ENCODE measurements at places on chromosomes 5 and 9.

DNA sequence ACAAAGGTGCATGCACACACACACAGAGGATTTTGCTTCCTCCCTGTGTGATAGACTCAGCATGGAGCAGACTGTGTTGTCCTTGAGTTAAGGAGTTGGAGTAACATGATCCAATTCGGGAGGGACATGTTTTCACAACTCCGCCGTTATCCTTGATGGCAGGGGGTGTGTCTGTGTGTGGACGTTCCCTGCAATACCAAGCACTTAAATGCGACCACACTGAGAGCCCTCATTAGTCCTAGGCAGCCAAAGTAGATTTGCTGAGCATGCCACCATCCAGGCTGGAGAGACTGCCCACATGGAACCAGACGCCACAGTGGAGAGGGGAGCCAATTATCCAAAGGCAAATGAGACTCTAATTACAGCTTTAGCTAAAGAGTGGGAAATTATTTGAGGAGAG lies 140.1 kb downstream of the DOCK2 start:
- DNase-seq = no peak

DNA sequence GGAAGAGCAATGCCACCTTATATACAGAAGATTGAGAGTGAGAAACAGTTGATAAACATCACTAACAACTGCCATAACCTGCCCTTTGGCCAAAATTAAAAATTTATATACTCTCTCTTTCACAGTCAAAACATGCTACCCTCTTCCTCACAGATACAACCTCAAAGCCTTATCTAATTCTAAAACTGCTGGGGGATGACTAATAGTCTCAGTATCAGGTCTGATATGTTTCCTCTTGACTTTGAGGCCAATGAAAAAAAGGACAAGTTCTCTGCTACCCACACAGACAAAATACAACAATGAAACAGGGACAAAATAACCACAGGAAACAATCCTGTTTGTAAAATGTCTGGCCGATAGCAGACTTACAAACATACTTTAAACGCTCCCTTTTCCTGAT lies 485.6 kb upstream of the NUDT12 start:
- DNase-seq = no peak

- DNase-seq = no peak
Measured at GRCh38 chr9:113436728-113437515, 26.4 kb downstream of the C9orf43 start.

- DNase-seq = no peak
Measured at GRCh38 chr5:109529987-109530386, 120.2 kb upstream of the PJA2 start.

GRCh38 chr9:23492126-23493002 lies 333.7 kb downstream of the ELAVL2 start:
- no peak for DNase-seq

GRCh38 chr9:12414514-12414913 lies 278.7 kb upstream of the TYRP1 start:
- no peak for DNase-seq

DNA sequence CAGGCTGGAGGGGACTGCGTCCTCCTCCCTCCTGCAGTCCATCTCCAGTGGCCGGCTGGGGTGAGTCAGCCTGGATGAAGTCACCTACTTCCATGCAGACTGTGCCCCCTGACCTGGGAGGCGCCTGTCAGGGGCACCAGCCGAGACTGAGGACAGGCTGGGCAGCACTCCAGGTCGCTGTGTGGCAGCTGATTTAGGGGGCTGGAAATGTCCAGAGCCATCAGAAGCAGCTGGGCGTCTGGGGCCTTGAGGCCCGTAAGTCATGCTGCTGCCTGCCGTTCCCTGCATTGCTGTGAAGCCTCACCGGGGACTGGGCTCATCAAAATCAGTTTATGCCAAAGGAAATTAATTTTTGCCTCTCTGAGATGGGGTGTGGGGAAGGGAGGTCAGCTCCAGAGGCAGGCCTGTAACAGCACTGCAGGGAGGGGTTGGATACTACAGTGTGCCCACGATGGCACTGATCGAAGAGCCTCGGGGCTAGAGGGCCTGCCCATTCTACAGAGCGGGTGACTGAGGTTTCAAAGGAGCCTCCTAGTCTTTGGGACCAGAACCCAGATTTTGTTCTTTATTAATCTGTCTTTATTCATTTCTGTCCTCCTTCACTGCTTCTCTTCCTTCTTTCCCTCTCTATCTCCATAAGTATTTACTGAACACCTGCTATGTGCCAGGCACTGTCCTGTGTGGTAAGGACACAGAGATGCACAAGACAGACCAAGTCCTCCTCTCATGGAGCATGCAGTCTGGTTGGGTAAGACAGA lies 70.4 kb upstream of the PSD2 start:
- DNase-seq = no peak

- DNase-seq = no peak
Measured at GRCh38 chr5:128469912-128470311, 68.1 kb downstream of the FBN2 start.

DNA sequence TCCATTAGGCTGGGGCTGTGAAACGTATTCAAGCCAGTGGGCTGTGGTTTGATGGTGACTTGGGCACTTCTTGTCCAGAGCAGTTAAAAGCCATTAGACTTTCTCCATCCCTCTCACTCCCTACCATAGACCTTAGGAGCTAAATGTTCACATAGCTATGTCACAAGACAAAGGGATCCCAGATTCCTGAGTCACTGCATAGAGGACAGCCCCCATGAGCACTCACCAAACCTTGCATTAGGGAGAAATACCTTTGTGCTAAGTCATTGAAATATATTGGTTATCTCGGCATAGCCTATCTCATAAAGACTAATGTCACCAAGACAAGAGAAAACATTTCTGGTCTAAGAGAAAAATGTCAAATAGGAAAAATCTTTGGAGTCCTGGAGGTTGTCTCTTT lies 104.3 kb downstream of the TRPM6 start:
- DNase-seq = no peak

GRCh38 chr5:59246882-59247281 lies 646.6 kb downstream of the PDE4D start:
- no peak for DNase-seq

DNA sequence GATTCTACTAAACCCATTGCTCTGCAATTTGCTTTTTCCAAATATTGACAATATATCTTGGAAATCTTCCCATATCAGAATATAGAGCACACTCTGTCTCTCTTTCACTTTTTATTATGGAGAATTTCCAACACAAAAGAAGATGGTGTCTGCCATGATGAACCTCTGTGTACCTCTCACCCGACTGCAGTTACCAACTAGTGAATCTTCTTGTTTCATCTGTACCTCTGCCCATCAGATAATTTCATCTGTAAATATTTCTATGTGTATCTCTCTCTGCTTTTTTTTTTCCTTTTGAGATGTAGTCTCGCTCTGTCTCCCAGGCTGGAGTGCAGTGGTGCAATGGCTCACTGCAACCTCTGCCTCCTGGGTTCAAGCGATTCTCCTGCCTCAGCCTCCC lies 62.8 kb downstream of the NTNG2 start:
- DNase-seq = no peak

- DNase-seq = peak; percentile 86
Measured at GRCh38 chr9:87909310-87910041, 8.3 kb upstream of the SPATA31C1 start.

DNA sequence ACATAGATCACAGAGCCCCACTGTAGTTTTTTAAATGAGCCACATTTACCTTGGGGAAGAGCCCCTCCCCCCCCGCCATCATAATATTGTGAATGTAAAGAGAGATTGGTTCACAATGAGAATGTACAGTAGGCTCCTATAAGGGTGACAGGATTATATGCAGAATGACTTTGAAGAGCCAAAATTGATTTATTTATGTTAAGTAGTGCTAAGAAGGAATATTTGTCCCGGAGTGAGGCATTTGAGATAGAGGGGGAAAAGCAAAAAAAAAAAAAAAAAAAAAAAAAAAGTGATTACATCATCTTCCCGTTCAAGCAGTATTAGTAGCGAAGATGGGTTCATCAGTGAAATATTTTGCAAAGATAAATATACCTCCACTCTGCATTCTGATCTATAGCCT lies 73.9 kb downstream of the PIK3R1 start:
- no peak for DNase-seq

- DNase-seq = no peak
Measured at GRCh38 chr9:21591221-21592062, 109.3 kb upstream of the IFNE start.

DNA sequence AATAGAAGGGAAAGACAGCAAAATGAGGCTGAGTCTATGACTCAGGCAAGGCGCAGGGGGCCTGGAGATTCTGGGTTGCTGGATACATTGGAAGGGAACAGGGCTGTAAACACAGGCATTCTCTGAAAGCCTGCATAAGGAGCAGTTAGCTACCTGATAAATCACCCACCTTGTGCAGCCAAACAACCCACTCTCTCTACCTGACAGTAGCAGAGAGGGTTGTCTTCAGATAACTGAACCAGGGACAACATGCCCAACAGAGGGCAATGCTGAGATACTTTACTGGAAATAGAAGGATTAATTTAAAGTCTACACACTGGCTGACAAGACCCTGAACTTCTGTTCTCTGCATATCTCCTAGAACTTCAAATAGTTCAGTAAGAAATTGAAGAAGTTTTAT lies 161.6 kb downstream of the KCTD16 start:
- DNase-seq = no peak

DNA sequence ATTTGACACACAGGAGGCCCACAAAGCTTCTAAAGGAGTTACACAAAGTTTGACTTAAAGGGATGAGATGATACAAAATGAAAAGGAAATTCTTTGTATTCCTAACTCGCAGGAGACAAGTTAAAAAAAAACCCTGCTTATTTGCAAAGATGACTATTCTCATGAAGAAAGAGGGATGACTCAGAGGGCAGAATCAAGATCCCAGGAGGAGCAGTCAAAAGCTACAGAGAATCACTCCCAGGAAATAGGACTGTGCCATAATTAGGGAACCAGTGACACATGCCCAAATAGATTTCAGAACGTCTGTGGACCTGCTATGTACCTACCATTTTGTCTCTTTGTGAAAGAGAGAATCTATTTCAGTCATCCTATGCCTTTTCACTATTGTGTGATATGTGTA lies 103.5 kb upstream of the ARRDC3 start:
- no peak for DNase-seq

DNA sequence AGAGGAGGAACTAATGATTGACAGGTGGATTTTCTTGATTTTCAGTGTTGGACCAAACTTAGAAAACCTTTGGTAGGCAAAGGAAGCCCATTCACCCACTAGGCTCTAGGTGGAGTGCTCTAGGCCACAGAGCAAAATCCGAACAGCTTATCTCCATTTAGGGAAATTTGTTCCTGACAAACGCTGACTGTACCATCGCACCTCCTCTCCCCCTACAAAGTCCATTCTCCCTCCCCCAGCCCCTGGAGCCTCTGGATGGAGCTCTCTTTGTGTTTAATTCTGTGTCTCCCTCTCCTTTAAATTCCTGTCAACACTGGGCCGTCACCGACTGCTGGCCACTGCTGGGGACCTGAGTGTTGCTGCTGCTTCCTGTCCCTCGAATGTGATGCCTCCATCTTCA lies 350.1 kb upstream of the IRX2 start:
- DNase-seq = no peak

DNA sequence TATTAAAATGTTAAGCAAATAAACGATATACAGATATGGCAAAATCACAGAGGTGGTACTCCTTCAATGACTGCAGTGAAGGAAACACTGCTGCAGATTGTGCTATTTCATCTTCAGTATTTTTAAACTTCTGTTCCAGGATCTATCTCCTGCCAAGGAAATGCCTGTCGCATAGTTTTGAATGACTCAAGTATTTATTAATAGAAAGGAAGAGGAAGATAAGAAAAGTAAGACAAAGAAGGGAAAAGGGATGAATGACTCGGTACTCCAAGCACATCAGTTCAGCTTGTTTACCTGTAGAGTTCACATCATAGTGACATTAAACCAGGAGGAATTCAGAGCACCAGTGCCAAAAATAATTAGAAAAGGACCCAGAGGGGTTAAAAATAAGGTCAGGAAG lies 5.1 kb upstream of the GPX8 start:
- no peak for DNase-seq

DNA sequence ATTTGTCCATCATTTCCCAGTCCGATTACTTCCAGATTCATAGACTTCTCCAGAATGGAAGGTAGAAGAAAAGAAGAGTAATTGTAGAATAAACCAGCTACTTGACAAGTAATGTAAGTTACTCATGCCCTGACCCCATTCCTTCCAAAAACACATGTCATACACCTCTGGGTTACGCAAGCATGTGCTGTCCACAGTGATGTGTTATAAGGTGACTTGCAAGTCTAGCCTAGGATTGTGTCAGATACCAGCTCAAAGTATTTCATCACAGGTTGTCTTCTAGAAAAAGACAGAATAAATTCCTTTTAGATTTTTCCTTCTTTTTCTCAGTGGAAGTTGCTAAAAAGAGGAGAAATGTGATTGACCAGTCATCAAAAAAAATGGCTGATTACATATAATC lies 8.0 kb upstream of the TLR4 start:
- no peak for DNase-seq

GRCh38 chr9:107587191-107587963 lies 97.8 kb upstream of the KLF4 start:
- DNase-seq = peak; percentile 91

- no peak for DNase-seq
Measured at GRCh38 chr5:127924606-127925005, 159.0 kb upstream of the SLC12A2 start.

DNA sequence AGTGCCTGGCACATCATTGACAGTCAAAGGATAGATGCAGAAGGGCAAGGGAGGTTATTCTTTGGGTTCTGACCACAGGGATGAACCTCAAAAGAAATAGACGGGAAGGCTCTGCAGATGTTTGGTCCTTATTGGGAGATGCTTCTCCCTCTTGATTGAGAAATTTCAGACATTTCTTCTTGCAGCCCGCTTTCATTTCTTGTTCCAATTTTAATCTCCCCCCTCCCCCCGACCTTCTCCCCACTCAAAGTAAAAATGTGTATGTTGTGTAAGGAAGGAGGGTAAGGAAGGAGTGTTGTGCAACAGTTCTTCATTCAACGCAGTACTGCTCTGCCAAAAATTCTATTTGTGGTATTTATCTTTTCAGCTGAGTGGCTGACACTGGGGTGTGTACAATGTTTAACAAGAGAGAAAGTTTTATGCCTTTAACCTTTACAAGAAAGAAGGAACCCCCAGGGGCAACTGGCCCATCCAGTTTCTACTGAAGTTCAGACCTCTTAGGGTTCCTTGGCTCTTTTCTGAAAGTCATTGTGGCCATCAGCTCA lies 46.3 kb upstream of the TNFSF15 start:
- DNase-seq = no peak

- DNase-seq = peak; percentile 72
Measured at GRCh38 chr9:136950656-136951276, 1.3 kb upstream of the LCN12 start.

- no peak for DNase-seq
Measured at GRCh38 chr5:103607346-103607745, 44.8 kb upstream of the NUDT12 start.

DNA sequence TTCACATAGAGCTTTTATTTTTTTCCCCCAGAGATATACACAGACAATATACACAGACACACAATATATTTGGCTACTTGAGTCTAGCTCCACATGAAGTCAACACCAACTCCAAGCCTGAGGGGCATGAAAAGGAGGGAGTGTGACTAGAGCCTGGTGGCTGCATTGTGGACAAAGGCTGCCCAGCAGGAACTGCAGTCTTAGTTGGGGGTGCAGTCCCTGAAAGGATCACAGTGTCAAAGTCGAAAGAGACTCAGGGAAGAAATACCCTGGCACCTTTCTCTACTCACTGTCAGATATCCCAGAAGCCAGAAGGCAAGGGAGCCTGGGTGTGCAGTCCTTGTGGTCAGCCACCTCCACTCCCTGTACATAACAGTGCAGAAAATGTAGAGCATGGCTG lies 231.6 kb upstream of the RPS23 start:
- no peak for DNase-seq

Measured in right lobe of liver (tissue), 6 donors.